ENCODE measurements at places on chromosomes 7 and 10.

DNA sequence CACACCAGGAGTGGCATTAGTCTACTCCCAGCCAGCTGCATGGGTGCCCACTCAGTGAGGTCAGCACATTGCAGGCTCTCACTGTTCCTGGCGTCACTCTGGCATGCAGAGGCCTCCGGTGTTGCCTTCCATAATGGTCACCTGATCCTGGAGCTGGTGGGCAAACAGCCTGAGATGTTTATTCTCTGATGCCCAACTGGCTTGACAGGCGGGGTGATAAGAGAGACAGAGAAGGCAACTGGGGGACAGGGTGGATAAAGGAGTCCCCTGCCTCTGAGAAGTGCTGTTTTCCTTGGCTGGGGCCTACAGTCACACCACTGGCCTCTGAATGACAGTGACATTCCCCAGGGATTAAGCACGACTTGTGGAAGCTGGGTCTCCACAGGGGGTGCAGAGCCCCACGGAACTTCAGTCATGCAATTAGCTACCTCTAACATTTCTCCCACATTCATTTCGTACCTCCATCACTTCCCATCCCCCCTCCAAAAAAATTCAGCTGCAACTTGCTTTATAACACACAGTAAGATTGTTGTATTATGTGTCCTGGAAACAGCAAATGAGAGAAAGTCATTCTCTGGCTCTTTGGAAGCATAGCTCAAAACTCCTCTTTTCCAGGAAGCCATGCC is 7.1 kb upstream of the RBM20 start:
- DNase-seq: no peak

- no peak for DNase-seq
Observed at GRCh38 chr7:139743967-139744767, 33.6 kb downstream of the HIPK2 start.

- DNase-seq: no peak
Observed at GRCh38 chr7:139673230-139673629, 104.6 kb downstream of the HIPK2 start.

GRCh38 chr7:2539031-2539911 is 16.1 kb downstream of the BRAT1 start:
- DNase-seq: no peak

DNA sequence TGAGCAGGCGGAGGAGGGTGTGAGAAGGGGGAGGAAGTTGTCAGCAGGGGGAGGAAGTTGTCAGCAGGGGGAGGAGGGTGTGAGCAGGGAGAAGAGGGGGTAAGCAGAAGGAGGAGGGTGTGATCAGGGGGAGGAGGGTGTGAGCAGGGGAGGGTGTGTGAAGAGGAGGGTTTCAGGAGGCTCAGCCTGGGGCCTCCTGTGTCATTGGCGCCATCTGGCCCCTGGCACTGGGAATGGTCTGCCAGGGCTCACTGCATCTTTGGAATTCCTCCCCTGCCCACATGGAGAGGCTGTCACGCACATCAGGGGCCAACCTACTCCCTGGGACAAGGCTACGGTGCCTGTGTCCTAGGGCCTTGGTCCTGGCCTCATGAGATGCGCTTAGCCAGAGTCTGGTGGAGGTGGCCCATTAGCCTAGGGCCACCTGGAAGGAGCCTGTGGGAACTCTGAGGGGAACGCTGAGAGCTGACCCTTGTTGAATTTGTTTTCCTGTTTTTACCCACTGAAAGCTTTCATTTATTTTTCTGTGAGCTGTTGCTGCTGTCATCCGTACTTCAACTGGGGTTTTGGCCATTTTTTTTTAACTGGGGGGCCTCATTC is 18.0 kb downstream of the CAMK2B start:
- DNase-seq: no peak

Data from CD4-positive, CD25-positive, alpha-beta regulatory T cell (primary cell).